ENCODE measurements at places on chromosomes 4 and X. TPM values are rescaled to one million over a fixed set of nuclear protein-coding genes. Genes with fewer than 3 reads are reported as not detected.

Gene FGG
- total RNA-seq, result 515 TPM

Gene H2BW2
- total RNA-seq, result not detected

DNA sequence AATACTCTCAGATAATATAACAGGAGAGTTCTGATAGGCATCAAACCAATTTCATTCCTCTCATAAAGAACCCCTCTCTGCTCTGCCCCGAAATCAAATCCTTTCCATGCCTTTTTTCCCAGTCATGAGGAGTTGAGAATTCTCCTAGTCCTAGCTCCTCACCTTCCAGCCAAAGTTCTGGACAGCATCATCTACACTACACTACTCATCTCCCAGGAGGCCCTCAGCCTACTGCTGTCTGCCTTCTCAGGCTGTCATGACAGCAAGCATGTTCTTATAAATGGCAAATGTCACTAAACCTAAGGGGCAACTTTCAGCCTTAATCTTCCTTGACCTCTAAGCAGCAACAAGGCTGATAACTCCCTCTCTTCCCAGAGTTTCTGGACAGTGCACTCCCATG is 26.6 kb downstream of the MAPK10 start:
- DNase-seq, result no peak
- H3K27ac ChIP-seq, result no peak overlapping the region
- no peaks in the 10 kb centered on the region for H3K27me3 ChIP-seq
- H3K4me3 ChIP-seq, result no peak overlapping the region

DNA sequence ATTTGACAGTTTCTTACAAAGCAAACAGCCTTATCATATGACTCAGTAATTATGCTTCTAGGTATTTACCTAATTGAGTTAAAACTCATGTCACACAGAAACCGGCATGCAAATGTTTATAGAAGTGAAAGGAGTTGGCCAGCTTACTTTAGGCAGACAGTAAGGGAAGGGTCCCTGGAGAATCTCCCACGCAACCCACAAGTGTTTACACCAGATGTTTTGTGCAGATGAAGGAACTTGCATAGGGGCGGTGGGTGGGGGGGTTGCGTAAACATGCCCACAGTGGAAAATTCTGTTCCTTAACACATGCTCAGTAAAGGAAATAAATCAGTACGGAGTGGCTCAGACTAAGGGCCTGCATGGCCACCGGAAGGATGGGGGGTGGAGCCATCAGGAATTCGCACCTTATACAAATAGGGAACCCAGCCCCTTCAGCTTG is 330.5 kb upstream of the AADAT start:
- no peak overlapping the region for H3K27ac ChIP-seq
- no peak for DNase-seq
- no peaks in the 10 kb centered on the region for H3K36me3 ChIP-seq
- H3K4me1 ChIP-seq, result no peaks in the 10 kb centered on the region
- no peaks in the 10 kb centered on the region for H3K27me3 ChIP-seq

GRCh38 chr4:35250761-35251160 is 993.6 kb downstream of the ARAP2 start:
- no peaks in the 10 kb centered on the region for H3K36me3 ChIP-seq
- no peak overlapping the region for H3K27ac ChIP-seq
- no peak for DNase-seq
- H3K27me3 ChIP-seq, result no peaks in the 10 kb centered on the region
- no peaks in the 10 kb centered on the region for H3K4me1 ChIP-seq
